GM19239 (cell line): ENCODE measurements at places on chromosomes 1 and 21.

DNA sequence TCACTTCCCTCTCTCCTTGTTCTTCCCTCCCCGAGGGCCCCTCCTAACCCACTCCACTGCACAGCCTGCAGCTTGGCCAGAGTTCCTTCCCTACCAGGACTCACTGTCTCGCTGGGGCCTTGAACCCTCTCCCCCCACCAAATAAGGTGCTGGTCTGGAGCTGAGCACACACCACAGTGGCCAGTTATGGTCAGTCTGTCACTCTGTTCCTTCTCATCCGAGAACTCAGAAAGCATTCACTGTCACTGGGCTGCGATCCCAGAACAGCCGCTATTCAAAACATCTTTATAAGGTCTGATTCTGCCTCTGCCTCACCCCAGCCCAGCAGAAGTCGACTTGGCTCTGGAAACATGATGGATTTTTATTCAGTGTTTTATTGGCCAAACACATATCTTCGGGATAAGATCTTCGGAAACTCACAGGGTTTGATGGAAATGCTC lies 19.8 kb upstream of the LBR start:
- no peak for DNase-seq

- DNase-seq: no peak
Measured at GRCh38 chr1:61609040-61609439, 115.9 kb downstream of the TM2D1 start.

- DNase-seq: no peak
Measured at GRCh38 chr1:113123737-113124136, 50.7 kb downstream of the LRIG2 start.

DNA sequence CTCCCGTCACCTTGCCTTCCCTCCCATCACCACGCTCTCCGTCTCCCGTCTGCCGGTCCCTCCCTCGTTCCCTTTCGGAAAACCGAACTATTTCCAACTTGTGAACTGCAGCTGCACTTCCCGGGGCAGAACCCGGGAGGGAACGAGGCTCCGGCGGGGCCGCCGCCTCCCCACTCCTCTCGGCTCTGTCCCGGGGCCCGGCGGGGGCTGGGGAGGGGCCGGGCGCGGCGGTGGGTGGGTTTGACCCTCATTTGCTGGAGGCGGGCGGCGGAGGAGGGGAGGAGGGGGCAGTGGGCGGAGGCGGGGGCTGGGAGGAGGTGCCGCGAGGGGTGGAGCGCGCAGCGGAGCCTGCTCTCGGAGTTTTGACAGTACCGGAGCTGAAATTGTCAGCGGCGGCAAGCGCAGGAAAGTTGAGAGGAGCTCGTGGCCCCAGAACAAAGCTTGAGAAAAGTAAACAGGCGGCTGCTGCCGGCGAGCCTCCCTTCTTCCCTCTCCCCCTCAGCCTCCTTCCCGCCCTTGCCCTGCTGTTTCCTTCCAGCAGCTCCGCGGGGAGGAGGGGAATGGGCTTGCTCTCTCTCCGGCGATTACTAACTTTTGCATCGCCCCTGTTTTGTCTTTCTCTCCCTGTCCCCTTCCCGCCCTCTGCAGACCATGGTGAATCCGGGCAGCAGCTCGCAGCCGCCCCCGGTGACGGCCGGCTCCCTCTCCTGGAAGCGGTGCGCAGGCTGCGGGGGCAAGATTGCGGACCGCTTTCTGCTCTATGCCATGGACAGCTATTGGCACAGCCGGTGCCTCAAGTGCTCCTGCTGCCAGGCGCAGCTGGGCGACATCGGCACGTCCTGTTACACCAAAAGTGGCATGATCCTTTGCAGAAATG lies 2.9 kb downstream of the LMO4 start:
- DNase-seq: no peak

- DNase-seq: peak; percentile 26
Measured at GRCh38 chr21:33587792-33588484, 546 bp downstream of the DONSON start.

- DNase-seq: no peak
Measured at GRCh38 chr1:236365999-236366570, 28.0 kb upstream of the EDARADD start.

DNA sequence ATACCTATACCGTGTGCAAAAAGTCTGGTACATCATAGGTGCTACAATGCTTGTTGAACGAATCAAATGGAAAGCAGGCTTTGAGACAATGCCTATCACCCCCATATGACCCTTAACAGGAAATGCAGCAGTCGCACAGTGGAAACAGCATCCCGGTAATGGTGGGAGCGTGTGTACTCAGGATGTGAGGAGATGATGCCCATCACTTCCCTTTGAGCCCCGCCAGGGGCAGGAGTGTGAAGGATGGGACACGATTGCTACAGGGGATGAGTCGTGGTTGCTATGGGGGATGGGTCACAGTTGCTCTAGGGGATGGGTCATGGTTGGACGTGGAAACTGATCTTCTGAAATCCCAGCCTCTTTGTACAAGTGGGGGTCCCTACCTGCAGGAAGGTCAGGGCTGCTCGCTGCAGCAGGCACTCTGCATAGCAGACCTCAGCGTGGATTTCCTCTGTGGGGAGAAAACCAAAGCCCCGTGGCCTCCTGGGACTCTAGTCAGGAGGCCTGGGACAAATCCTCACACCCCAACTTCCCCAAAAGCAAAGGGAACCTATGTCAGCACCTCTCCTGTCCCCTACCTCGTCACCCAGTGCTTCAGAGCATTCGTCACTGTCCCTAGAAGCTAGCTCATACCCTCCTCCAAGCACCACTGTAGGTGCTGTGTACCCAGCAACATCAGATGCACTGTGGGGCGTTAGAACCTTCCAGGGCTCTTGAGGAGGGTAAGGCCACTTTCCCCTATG lies 19.3 kb downstream of the TTC39A start:
- DNase-seq: no peak

- DNase-seq: no peak
Measured at GRCh38 chr1:54387419-54387818, 18.8 kb downstream of the SSBP3 start.

GRCh38 chr1:1753607-1754005 lies 24.7 kb downstream of the NADK start:
- DNase-seq: no peak

DNA sequence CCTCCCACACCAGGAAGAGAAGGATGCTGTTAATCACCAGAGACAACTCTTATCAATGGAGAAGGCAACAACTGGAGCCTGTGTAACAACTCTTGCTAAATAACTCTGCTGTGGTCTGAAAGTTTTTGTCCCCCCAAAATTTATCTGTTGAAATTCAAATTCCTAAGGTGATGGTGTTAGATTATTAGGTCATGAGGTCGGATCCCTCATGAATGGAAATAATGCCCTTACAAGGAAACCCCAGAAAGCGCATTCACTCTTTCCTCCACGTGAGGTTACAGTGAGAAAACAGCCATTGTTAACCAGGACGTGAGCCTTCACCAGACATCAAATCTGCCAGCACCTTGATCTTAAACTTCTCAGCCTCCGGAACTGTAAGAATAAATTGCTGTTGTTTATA lies 141.9 kb upstream of the CXADR start:
- no peak for DNase-seq

DNA sequence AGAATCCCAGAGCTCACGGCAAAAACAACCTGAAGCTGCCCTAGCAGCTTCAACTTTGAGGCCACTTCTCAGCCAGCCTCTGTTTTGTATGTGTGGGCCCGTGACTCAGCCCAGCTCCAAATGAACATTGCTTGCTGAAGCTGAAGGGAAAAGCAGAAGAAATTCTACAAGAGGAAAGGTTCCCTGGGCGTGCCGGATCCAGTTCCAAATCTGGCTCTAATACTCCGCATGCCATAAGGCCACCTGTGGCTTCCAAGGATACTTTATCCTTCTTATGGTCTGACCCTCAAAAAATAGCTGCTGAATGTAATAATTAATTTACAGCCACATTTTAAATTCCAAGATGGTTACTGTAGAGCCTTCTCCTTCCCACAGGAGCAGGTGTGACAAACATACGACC lies 24.3 kb downstream of the TSPAN2 start:
- no peak for DNase-seq

- no peak for DNase-seq
Measured at GRCh38 chr1:157315544-157315943, 177.3 kb upstream of the ETV3 start.

- no peak for DNase-seq
Measured at GRCh38 chr1:59005491-59006288, 221.8 kb upstream of the JUN start.

- no peak for DNase-seq
Measured at GRCh38 chr1:33043267-33044092, 6.8 kb upstream of the AK2 start.

GRCh38 chr1:78227705-78228635 lies 182.2 kb downstream of the GIPC2 start:
- DNase-seq: no peak

DNA sequence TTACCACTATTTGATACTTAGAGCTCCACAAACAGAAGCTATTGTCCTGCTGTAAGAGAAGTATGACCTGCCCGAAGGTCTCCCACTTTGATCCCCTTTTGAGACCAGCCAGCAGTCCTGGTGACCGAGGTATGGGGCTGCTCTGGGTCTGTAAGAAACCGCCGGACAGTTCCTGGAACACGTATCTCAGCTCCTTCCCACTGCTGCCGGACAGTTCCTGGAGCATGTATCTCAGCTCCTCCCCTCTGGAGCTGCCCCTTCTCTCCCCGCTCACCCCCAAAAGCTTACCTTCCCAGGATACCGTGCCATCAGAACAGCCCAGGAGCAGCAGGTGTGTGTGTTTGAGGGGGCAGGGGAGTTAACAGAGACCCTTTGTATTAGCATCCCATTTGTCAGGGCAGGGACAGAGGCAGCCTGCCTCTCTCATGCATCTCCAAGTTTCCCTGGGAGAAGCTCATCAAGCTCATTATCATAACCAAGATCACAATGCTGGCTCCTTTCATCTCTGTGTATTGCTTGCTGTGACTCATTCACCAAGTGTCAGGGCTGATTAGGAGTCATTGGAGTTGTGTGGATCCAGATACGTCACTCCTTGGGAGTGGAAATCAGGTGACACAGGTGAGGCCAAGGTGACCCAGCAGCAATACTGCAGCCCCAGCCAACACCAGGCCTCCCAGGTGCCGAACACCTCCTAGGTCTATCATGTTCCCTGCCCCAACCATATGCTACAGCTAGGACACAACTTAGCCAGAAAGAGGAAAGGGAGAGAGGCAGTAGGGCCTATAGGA lies 25.3 kb downstream of the OPTC start:
- no peak for DNase-seq

- DNase-seq: no peak
Measured at GRCh38 chr1:228263636-228264035, 55.8 kb downstream of the OBSCN start.

DNA sequence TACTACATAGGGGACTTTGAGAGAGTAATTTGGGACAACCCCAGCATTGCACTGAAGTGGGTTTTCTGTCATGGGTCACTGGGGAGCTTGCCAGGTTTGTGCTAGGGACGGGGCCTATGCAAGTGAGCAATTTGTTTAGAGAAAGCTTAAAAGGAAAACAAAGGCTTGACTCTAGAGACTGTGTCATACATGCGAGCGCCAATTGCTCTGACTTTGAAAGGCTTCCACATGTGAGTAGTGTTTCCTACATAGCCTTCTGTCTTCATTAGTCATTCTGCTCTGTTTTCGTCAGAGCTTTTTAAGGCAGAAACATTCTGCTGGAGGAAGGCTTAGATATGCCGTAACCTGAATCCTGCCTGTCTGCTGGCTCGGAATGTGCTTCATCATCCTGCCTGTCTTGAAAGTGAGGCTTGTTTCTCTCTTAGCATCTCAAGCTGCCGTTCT lies 28.4 kb downstream of the TRIM45 start:
- DNase-seq: no peak

GRCh38 chr1:41449326-41449921 lies 35.1 kb downstream of the EDN2 start:
- DNase-seq: no peak

- DNase-seq: no peak
Measured at GRCh38 chr1:236502972-236503639, 20.7 kb upstream of the LGALS8 start.

GRCh38 chr1:150082494-150082893 lies 14.9 kb downstream of the VPS45 start:
- no peak for DNase-seq

GRCh38 chr1:213164561-213164960 lies 113.5 kb downstream of the RPS6KC1 start:
- DNase-seq: no peak

DNA sequence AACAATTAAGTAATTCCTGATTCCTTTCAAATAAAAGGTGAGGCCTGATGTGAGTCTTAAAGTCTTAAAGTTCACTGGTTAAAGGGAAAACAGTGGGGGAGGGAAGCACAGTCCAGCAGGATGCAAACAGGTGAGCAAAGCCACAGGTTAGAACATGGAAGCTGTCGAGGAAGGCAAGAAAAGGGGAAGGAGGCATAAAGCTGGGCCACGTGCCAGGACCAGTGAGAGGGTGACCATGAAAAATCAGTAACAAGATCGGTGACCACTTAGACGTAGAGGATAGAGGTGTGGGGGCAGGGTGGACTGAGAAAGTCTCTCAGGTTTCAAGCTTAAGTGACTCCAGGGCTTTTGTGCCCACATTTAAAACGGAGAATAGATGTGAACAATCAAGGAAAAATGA lies 231.3 kb downstream of the SETD4 start:
- DNase-seq: no peak

DNA sequence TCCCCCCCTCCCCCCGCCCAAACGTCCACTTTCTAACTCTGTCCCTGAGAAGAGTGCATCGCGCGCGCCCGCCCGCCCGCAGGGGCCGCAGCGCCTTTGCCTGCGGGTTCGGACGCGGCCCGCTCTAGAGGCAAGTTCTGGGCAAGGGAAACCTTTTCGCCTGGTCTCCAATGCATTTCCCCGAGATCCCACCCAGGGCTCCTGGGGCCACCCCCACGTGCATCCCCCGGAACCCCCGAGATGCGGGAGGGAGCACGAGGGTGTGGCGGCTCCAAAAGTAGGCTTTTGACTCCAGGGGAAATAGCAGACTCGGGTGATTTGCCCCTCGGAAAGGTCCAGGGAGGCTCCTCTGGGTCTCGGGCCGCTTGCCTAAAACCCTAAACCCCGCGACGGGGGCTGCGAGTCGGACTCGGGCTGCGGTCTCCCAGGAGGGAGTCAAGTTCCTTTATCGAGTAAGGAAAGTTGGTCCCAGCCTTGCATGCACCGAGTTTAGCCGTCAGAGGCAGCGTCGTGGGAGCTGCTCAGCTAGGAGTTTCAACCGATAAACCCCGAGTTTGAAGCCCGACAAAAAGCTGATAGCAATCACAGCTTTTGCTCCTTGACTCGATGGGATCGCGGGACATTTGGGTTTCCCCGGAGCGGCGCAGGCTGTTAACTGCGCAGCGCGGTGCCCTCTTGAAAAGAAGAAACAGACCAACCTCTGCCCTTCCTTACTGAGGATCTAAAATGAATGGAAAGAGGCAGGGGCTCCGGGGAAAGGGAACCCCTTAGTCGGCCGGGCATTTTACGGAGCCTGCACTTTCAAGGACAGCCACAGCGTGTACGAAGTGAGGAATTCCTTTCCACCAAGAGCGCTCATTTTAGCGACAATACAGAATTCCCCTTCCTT lies 158.1 kb downstream of the RUNX1 start:
- no peak for DNase-seq
